NCI-H774 (cell line): ENCODE measurements at places on chromosomes 7 and 10.
A peak's percentile ranks its signal among the peaks of the same experiment; 100 is the strongest.

- DNase-seq = no peak
These were observed 565.8 kb downstream of the NRG3 start for GRCh38 chr10:82440775-82441174.

- no peak for DNase-seq
These were observed 307.2 kb downstream of the SNX13 start for GRCh38 chr7:17633067-17633466.

- DNase-seq = no peak
These were observed 225.3 kb upstream of the ZMIZ1 start for GRCh38 chr10:78843495-78843894.

GRCh38 chr7:44308596-44309270 is 16.7 kb downstream of the CAMK2B start:
- DNase-seq = no peak

- no peak for DNase-seq
These were observed 90.1 kb downstream of the FOXL3 start for GRCh38 chr7:380139-380485.

DNA sequence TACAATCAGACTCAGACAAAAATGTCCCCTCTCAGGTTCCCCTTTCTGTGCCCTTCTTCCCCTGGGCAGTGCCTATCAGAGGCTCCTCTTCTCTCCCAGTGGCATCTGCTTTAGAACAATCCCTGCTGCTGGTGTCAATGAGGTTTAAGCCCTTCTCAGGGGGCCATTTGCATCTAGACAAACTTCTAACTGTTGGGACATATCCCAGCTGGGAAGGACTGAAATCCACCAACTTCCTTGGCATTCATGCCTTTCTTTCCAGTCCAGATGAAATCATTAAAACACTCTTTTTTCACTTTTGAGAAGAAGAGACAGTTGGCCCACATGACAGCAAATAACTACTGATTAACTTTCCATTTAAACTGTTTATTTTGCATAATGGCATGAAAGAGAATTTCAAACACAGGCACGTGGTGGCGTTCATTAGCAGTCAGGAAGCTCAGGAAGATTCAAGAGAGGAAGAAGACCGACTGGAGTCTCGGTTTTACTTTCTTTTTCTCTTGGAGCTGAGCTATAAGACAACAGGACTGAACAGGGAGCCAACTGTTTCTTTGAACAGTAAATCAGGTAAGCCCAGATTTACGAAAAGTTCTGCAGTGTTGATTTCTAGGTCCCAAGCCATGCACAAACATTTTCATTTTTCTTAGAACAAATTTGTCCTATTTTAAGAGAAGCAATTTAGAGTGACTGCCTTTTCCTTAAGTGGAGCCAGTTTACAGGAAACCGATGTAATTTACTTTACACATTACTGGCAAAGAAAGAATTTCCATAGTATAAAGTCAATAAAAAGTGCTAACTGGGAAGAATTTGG is at the start of gene GIMAP2:
Gene GIMAP2, plus strand, starts transcription at position 488 of the 811 bp plus-strand sequence. CDS start 1,354 bp downstream, outside the sequence.
- DNase-seq = no peak

DNA sequence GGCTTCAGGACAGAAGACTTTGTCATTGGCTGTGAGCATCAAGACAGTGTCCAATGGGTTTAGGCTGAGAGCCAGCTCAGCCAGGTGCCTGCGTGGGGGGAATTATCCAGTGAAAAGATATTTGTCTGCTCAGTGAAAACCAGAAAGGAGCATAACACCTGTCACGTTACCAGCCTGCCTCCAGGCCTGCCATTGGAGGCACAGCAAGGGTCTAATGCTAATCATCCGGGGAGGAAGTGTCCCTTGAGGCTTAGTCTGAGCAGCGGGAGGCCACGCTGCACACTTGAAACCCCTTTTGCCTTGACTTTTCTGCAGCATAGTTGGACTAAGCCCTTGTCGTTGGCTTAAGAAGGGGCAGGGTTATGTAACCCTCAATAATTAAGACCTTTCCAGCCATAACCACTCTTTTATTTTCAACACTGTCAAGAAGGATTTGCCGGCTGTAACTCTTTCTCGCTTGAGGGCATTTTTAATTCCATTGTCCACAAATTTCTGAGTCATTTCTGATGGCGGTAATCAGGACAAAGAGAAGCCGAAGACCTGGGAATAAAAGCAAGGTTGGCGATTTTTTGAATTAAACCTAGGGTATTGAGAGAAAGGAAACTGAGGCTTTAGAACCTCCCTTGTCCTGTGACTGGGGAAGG is 639.6 kb upstream of the FOXK1 start:
- DNase-seq = peak; percentile 47

GRCh38 chr10:132667342-132668047 is 118.5 kb downstream of the NKX6-2 start:
- DNase-seq = no peak

GRCh38 chr7:47582764-47583738 is 1.1 kb upstream of the TNS3 start:
- DNase-seq = no peak

DNA sequence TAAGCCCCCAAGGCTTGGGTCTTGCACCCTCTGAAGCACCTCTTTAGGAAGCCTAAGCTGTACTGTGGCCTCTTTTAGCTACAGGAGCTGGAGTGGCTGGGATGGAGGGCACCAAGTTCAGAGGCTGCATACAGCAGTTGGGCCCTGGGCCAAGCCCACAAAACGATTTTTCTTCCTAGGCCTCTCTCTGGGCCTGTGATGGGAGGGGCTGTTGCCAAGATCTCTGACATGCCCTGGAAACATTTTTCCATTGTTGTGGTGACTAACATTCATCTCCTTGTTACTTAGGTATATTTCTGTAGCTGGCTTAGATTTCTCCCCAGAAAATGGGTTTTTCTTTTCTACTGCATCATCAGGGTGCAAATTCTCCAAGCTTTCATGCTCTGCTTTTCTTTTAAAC is 375.7 kb upstream of the NPSR1 start:
- no peak for DNase-seq

GRCh38 chr10:71660313-71660712 is 59.3 kb downstream of the C10orf105 start:
- DNase-seq = no peak

DNA sequence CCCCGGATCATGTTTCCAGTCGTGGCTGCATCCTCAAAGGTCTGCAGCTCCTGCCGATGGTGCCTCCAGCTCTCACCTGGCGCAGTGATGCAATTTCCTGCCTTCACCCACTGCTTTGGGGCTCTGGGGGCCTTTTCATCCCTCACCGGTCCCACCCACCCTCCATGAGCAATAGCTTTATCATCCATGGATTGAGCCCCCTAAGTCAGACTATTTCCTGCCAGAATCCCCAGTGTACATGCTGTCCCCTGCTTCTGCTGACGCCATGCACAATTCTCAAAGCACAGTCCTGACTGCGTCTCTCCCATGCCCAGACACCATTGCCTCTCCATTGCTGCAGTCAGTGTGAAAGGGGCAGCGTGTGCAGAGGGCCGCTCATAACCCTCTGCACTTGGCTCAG is 49.7 kb downstream of the FAM241B start:
- no peak for DNase-seq

- DNase-seq = no peak
These were observed 245.7 kb downstream of the WDR11 start for GRCh38 chr10:121096617-121097431.

DNA sequence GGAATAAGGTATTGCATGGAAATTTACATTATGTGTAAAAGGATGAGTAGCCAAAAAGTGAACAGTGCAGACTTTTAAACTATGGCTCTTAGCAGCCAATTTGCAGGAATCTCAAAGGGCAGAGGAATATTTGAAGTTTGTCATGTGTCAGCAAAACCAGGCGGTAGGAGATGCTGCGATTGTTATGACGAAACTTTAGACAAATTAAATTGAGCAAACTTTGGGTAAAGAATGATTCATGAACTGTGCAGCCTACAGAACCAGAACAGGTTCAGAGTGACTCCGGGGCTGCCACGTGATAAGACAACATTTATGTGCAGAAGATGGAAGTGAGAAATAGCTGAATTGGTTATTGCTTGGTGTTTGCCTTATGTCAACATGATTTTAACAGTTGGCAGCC is 39.2 kb upstream of the CCDC6 start:
- DNase-seq = no peak

- no peak for DNase-seq
These were observed 12.9 kb downstream of the ARL3 start for GRCh38 chr10:102701272-102701671.

GRCh38 chr10:128304271-128304670 is 178.0 kb upstream of the MKI67 start:
- no peak for DNase-seq

DNA sequence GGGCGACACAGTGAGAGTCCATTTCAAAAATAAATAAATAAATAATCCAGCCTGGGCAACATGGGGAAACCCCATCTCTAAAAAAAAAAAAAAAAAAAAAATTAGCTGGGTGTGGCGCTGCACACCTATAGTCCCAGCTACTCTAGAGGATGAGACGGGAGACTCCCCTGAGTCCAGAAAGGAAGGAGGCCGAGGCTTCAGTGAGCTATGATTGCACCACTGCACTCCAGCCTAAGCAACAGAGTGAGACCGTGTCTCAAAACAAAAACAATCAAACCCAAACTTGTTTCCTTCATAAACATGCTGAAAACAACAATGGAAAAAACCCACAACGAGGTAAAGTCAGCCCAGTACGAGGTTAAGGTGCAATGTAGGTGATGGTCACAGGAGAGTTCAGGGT is 1.2 kb downstream of the COX19 start:
- no peak for DNase-seq

- no peak for DNase-seq
These were observed 144.6 kb upstream of the TMEM106B start for GRCh38 chr7:12066521-12066920.

GRCh38 chr10:11113156-11113555 is 95.5 kb downstream of the CELF2 start:
- no peak for DNase-seq

GRCh38 chr10:125233726-125234125 is 73.4 kb upstream of the CTBP2 start:
- no peak for DNase-seq

DNA sequence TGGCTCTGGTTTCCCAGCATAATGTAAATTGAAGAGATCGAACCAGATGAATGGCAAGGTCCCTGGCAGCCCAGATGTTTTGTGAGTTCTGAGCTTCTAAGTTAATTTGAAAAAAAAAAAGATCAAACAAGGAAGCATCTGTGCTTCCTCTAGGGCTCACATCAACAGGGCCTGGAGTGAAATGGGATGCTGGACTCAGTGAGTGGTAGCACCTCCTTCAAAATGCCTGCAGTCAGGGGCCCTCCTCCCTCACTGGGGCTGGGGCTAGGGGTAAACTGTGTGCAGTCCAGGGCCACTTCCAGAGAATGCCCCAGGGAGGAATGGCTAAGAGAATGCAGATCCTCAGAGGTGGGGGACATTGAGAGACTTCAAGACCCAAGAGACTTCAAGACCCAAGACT is 6.0 kb upstream of the CUEDC2 start:
- no peak for DNase-seq

- no peak for DNase-seq
These were observed at the start of gene RBP4 for GRCh38 chr10:93601146-93601773. Gene RBP4, minus strand, starts transcription at chr10:93601235. Its CDS starts 207 bp downstream, at chr10:93601028.

GRCh38 chr10:69786791-69787190 is 14.9 kb upstream of the COL13A1 start:
- DNase-seq = no peak

- no peak for DNase-seq
These were observed 15.3 kb downstream of the SH3PXD2A start for GRCh38 chr10:103839872-103840739.

- no peak for DNase-seq
These were observed 23.2 kb downstream of the CYP26A1 start for GRCh38 chr10:93096901-93097300.

DNA sequence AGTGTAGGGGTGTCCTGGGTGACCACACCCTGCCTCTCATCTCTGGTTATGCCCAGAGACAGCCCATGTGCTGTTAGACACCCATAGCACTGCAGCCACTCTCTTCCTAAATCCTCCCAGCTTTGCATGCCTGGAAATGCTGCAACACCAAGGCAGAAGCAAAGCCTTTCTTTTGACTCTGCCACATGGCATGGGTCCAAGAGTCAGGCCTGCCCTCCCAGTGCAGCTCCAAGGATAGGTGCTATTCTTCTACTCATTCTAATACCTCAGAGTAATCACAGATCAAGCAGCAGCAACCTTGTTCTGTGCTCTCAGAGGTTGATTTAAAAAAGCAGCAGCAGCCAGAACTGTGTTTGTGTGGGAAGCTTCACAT is 23.4 kb downstream of the FRMPD2 start:
- DNase-seq = peak; percentile 32

- peak; percentile 70 for DNase-seq
These were observed at the start of gene ETV1 for GRCh38 chr7:13989126-13989948. Gene ETV1, minus strand, starts transcription at chr7:13989666. Its CDS starts 614 bp downstream, at chr7:13989052.

DNA sequence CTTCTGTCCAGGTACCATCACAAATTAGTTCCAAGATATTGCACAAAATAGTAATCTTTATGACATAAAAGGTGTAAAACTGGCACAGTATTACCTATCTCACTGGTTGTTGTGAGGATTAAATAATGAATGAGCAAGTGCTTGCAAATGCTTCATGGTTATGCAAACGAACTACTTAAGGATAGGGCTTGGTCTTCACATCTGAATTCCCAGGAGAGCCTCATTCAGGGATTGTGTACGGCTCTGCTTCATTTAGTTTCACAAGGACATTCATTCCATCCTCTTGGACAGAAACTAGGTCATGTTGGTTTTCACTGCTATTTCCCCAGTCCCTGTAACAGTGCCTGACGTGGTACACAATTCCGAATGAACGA is 12.1 kb downstream of the ABCA13 start:
- DNase-seq = no peak

DNA sequence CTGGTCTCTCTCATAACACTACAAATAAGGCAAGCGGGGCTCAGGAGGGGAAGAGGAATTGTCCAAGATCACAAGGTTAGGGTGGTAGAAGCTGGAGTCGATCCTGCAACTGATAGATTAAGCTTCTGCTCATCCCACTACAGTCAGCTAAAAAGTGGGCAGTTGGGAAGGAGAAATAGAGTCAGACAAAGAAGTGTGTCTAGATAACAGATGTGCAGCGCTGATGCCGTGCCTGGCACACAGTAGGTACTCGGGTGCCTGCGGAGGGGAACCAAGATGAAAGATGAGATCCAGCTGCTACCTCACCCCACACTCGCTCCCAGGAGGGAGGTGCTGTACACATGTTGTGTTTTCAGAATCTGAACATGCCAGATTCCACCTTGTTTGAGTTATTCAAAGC is 48.1 kb upstream of the TECTB start:
- DNase-seq = no peak

DNA sequence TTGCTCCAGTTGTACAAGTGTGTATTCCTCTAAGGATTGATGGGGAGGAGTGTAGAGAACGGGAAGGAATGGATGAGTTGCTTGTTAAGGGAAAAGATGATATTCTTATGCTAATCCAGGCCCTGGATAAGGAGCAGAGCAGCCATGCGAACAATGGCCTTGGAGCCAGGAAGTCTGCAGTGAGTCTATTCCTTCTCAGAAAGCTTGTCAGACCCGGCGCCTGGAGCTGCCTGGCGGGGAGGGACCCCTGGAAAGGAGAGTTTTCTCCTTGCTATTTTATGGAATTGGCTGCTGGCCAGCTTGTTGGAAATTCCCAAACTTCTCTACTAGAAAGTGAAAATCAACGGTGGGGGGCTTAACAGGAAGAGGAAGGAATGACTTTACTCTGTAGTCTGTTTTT is 89.1 kb downstream of the MMRN2 start:
- no peak for DNase-seq

- DNase-seq = no peak
These were observed 214.5 kb downstream of the MBL2 start for GRCh38 chr10:52558090-52558489.

- no peak for DNase-seq
These were observed 72.0 kb upstream of the ANK3 start for GRCh38 chr10:60461688-60462087.
